Tongue (tissue), 3 donors: ENCODE measurements at places on chromosomes 7 and 10. TPM values are rescaled to one million over a fixed set of nuclear protein-coding genes. Genes with fewer than 3 reads are reported as not detected.

Gene VWA2
- 7.3 TPM for total RNA-seq

Gene AGR3
- 4.9 TPM for total RNA-seq

Gene PYROXD2
- total RNA-seq = 4.5 TPM

Gene JCAD
- total RNA-seq = 26.1 TPM

Gene AKR1E2
- total RNA-seq = 25.3 TPM

Gene RGR
- 7.8 TPM for total RNA-seq

Gene P4HA1
- 71.6 TPM for total RNA-seq

Gene OPALIN
- total RNA-seq = not detected

Gene CNTNAP2
- total RNA-seq = 1.9 TPM

Gene ABI1
- 44.1 TPM for total RNA-seq

Gene MMRN2
- 53.6 TPM for total RNA-seq

Gene NOM1
- 31.8 TPM for total RNA-seq

Gene HOXA13
- total RNA-seq = not detected

Gene CFTR
- total RNA-seq = 1.3 TPM

Gene KCNH2
- total RNA-seq = 16.5 TPM

Gene EPDR1
- 220 TPM for total RNA-seq

Gene C10orf105
- 0.10 TPM for total RNA-seq

Gene ZNF107
- total RNA-seq = 6.2 TPM

Gene UCMA
- not detected for total RNA-seq

Gene FGFR2
- 50.6 TPM for total RNA-seq

Gene KAZALD1
- 20.5 TPM for total RNA-seq

Gene PARD3
- total RNA-seq = 129 TPM

Gene CABCOCO1
- 0.92 TPM for total RNA-seq

Gene MYPN
- 92.0 TPM for total RNA-seq

Gene PTF1A
- not detected for total RNA-seq

Gene KIAA1217
- 36.0 TPM for total RNA-seq

Gene PIP
- 11.3 TPM for total RNA-seq

Gene PBLD
- 4.4 TPM for total RNA-seq
